ENCODE measurements at places on chromosomes 11 and 22. TPM values are rescaled to one million over a fixed set of nuclear protein-coding genes. Genes with fewer than 3 reads are reported as not detected.

Gene OR52E8
- total RNA-seq: not detected

Gene LZTR1
- total RNA-seq: 43.5 TPM

Gene TSGA10IP
- total RNA-seq: not detected

Gene OR52N4
- not detected for total RNA-seq

Gene WBP2NL
- total RNA-seq: not detected

Gene TRIM48
- total RNA-seq: not detected

Gene CHRM1
- not detected for total RNA-seq

Gene OR51I1
- total RNA-seq: not detected

Gene TENM4
- 13.2 TPM for total RNA-seq

DNA sequence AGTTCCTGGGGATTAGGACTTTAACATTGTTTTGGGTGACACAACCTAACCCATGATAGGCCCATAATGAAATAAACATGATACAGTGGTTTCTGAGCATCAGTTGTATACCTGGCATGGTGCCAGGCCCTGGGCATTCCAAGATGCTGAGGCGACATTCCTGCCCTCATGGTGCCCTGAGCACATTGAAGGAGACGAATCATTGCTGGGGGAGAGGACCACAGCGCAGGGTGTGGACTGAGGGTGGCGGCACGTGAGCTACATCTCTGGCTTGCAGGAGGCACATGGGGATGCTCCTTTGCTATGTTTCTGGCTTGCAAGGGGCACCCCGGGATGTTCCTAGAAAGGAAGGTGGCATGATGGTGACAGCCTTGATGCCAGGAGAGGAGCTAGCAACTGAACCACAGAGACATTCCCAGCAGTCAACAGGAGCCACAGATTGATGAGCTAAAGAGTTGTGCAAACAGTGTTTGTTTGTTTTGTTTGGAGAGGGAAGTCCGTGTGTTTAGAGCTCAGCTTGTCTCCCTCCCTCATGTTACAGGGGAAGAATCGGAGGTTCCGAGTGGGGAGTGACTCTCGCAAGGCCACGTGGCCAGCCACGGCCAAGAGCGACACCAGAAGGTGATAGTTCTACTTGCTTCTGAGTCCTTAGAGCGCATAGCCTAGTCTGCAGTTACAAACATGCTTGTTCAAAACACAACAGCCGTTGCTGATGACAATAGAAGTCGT, 106.4 kb downstream of the MIAT start:
- peak; percentile 53 for DNase-seq

GRCh38 chr11:112057170-112057569, 16.6 kb downstream of the PIH1D2 start:
- DNase-seq: no peak

DNA sequence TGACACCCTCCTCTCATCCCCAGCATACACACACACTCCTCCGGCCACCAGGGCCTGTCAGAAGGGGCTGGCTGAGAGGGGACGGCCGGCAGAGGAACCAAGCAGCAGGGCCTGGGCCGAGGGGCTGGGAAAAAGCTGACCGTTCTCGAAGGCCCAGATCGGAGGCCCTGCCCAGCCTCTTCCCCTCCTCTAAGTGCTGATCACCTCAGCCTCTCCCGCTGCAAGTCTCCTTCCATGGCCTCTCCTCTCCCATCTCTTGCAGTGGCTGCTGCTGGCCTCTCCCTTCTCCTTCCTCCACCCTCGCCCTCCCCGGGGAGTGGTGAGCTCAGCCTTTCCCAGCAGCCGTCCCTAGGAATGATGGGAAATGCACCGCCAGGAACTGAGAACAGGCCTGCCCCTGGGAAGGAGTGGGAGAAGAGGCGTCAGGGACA, 39.6 kb downstream of the ARRB1 start:
- DNase-seq: peak; percentile 67

- DNase-seq: no peak
Observed at GRCh38 chr11:12395333-12395732, 18.0 kb downstream of the PARVA start.

DNA sequence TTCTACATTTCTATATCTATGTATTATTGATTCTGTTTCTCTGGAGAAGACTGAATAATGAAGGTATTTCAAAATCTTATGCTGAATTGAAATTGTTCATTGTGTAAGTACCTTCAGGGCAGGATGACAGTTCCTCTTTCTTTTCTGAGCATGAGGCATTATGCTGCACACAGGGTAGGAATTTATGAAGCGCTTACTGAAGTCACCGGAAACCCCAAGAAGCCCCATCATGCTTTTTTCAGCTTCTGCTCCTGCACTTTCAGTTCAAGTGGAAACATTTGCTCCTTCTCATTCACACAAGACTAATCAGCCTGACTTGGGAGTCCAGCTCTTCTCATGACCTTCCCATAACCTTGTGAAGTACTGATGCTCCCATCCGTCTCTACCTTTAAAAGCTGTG, 314.7 kb upstream of the SORL1-AS1 start:
- DNase-seq: no peak

- DNase-seq: no peak
Observed at GRCh38 chr11:69647761-69648497, 7.0 kb downstream of the CCND1 start.

DNA sequence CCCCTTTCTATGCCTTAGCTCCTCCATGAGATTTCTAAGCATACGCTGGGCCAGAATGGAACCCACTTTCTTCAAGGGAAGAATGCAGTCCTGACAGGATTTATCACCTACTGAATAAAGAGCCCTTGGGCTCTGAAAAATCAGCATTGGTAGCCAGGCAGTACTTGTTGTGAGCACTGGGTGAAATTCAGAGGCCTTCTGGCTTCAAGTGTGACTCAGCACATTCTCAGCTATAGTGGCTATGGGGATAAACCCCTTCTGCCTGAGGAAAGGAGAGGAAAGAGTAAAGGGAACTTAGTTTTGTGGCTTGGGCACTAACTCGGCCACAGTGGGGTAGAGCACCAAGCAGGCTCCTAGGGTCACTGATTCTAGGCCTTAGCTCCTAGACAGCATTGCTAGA, 574.8 kb downstream of the JRKL start:
- no peak for DNase-seq

GRCh38 chr11:115042002-115042401, 363.7 kb downstream of the NXPE2 start:
- DNase-seq: no peak

- DNase-seq: no peak
Observed at GRCh38 chr11:96097844-96098421, 174.0 kb upstream of the MTMR2 start.

DNA sequence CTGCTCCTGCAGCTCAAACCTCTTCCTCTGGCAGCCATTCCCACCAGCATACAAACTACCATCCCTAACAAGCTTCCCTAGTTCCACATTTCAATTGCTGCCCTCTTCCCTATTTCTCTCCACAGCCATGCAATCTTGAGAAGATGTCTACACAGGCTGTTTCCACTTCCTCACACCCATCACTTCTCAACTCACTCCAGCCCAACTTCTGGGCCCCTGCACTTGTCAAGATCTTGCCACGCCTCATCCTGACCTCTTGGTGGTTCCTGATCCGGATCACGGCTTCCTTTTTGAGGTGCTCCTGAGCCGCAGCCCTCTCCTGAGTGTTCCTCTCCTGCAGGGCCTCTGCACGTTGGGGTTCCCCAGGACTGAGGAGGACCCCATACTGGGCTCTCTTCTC, 22.6 kb downstream of the RPL27A start:
- no peak for DNase-seq

DNA sequence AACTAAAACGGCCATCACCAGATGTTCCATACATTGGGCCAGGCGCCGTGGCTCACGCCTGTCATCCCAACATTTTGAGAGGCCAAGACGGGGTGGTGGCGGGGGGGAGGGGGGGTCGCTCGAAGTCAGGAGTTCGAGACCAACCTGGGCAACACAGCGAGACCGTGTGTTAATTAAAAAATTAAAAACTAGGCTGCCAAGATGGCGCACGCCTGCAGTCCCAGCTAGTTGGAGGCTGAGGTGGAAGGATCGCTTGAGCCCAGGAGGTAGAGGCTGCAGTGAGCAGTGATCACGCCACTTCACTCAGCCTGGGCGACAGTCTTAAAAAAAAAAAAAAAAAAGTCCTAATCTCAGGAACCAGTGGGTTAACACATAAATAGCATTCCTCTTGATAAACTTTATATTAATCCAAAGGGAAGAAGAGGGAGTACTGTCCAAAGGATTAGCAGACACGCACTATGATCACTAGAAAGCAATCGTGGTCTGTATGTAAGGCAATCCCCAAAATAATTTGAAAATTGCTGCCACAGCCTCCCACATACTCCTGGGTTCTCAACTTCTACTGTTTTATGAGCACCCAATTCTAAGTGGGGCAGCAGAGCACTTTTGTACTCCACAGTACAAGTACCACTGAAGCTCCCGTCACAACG, 604 bp downstream of the PUS3 start:
- DNase-seq: no peak

DNA sequence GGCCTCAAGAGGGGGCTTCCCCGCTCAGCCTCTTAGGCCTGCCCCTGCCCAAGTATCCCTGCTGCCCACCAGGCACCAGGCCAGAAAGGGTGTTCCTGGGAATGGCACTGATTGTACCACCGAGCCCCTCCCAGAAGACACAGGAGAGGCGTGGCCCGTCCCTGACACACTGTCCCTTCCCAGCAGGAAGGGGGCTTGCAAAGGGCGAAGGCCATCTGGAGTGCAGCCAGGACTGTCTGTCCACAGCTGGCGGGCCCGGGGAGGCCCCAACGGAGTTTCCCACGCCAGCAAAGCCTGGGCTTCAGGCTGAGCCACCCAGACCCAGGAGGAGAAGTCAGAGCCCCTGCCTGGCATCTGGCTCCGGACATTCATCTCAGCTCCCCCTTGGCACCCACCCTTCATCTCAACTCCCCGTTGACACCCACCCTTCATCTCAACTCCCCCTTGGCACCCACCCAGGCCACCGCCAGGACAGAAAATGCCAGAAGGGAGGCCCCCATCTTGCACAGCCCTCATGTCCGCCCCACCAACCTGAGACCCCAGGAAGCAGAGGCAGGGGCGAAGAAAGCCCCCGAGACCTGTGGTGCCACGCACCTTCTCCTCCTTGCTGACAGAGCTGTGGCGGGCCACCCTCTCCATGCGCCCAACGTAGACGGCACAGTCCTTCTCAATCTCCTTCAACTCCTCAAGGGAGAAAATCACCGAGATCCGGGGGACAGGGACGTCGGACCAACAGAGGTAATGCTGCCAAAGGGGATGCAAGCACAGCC, 19.4 kb downstream of the TUBGCP6 start:
- no peak for DNase-seq

DNA sequence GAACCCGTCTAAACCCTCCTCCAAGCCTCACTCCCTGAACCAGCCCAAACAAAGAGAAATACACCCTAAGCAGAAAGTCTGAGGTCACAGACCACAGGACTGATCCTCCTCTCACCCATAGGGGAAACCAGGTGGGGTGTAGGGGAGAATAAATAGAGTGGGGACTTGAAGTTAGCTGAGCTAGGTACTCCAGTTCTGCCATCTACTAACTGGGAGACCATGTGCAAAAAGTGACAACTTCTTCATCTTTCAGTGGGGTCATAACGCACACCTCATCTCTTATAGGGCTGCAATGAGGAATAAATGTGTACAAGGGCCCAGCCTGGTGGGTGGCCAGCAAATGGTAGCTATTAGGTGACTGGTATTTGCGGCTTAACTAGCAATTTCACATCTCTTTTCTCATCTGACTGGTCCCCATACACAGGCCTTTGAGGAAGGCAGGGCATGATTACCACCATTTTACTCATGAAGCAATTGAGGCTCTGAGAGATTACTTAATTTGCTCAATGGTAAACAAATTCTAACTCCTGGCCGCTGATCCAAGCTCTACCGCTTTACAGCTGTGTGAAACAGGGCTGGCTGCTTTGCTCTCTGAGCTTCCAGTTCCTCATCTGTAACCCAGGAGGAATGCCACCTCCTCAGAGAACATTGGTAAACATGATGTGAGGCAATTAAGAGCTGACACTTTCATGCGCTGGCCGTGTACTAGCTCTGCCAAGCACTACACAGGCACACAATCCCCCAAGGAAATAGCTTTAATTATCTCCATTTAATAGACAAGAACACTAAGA, 16.6 kb downstream of the TBC1D10A start:
- peak; percentile 81 for DNase-seq

DNA sequence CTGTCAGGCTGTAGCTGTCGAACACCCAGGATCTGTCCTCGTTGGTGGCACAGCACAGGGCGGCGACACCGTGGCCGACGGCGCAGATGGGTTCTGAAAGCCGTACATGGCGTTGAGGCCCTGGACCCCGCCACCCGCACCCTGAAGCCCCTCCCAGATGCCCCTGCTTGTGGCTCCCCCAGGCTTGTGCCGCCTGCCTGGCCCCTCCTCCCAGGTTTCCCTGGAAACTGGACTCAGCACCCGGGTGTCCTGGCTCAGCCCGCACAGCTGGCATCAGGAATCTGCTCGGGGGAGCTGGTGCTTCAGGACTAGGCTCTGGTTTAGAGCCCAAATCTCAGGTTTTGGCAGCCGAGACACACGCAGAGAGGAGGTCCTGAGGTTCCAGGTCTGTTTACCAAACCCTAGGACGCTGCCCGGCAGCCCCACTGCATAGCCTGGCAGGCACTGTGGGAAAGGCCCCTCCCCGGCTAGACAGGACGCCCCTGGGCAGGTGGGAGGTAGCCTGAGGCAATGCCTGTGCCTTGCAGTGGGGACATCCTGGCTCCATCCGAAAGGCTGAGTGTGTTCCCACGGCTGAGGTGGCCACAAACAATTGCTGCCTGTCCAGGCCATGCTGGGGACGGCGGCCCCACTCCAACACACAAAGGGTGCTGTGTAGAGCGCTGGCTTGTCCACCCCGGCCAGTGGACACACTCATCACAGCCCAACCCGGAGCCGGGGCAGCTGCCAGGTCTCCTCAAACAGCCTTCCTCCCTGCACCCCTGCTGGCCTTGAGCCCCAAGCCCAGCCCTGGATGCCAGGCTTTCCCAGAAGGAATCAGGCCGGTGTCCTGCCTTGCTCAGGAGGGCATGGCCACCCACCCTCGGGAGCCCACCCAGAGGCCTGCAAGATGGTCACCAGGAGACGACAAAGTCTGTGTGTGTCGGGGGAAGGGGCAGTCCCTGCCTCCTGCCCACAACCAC, 4.6 kb downstream of the GATD1 start:
- no peak for DNase-seq

GRCh38 chr11:66728693-66729385, at the start of gene SPTBN2:
Gene SPTBN2 (minus strand): TSS chr11:66729216. CDS start chr11:66721240, 7,976 bp downstream.
- no peak for DNase-seq

GRCh38 chr11:43913829-43914380, 28.5 kb upstream of the C11orf96 start:
- no peak for DNase-seq

- no peak for DNase-seq
Observed at GRCh38 chr22:31566484-31566883, 70.1 kb downstream of the SFI1 start.

GRCh38 chr11:44659641-44660040, 67.1 kb upstream of the TSPAN18 start:
- no peak for DNase-seq

- DNase-seq: no peak
Observed at GRCh38 chr22:25754527-25755202, 12.7 kb downstream of the MYO18B start.

GRCh38 chr11:61037441-61038093, 64.7 kb upstream of the CD5 start:
- no peak for DNase-seq

Measured in stomach (tissue), 19 donors.